ENCODE measurements at places on chromosomes 4 and X.

DNA sequence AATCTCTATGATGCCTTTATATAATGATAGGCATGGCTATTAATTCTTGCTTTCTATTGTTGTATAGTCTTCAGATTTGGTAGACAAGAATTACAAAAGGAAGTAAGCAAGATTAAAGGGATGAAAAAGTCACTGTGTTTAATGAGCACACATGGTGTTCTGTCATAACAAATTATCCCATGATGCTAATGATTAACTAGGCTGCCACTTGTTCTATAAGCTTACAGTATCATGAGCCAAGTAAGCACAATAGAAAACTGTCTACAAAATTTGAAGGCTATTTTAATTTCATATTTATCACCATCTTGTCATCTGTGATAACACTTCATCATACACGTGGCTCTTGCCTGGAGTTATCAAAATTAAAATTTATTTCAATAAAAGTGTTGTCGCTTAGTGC is 466.7 kb downstream of the GASK1B start:
- DNase-seq, result no peak

DNA sequence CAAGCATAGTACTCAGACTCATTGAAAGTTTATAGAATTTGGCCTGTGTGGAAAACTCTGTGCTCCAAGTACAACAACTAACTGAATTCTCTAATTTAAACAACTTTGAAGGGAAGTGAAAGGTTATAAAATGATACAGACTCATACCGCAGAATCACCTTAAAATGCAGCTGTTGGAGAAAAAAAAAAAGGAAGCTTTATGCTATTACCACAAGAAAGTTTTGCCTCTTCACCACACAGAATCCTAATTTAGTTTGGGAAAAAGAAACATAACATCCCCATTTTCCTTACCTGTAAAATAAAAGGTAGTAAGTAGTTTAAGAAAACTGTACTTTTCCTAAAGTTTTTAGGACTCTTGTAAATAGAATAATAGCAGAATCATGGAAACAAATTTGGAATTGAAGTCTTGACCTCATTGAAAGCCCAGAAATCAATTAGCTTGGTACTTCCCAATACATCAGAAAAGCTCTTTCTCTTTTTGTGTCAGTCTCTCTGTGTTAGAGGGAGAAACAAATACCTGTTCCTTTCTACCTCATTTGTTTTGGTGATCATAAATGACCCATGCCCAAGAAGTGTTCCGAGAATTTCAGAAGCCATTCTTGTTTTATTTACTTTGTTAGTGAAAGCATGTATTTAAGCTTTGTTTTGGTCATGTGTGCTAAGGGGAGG is 78.8 kb downstream of the NFKB1 start:
- no peak for DNase-seq

GRCh38 chr4:112296949-112297880 is at the start of gene ALPK1:
Gene ALPK1 (plus strand): TSS chr4:112297369.
- no peak for DNase-seq

DNA sequence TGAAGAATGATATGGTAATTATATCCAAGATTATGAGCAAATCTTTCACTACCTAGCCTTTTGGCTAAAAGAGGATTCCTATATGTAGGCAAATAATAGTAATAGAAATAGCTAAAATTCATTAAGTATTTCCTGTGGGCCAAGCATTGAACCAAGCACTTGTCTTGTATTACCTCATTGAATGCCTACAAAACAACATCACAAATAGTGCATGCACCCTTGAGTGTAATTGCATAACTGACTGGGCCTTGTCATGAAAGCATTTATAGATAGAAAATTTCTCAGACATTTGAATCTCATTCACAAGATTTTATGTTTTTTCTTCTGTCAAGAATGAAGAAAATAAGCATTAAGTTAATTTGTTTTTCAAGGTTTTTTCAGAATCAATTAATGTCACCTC is 3.9 kb upstream of the HPGDS start:
- no peak for DNase-seq

- DNase-seq, result no peak
Observed at GRCh38 chr4:121307445-121308327, 73.1 kb downstream of the QRFPR start.

DNA sequence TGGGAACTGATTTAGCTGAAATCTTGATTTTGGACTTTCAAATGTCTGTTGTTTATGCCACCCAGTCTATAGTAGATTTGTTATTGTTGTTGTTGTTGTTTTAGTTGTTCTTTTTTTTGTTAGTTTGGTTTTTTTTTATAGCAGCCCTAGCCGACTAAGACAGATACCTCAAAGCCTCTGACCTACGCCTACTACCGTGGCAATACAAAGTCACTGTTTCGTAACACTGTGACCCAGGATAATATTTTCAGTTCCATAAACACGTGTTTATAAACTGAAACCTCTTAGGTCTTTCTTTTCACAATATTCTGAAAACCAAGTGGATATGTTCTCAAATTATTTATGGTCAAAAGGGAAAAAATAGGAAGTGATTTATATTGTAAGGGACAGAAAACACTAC is 32.8 kb downstream of the VCX2 start:
- no peak for DNase-seq

DNA sequence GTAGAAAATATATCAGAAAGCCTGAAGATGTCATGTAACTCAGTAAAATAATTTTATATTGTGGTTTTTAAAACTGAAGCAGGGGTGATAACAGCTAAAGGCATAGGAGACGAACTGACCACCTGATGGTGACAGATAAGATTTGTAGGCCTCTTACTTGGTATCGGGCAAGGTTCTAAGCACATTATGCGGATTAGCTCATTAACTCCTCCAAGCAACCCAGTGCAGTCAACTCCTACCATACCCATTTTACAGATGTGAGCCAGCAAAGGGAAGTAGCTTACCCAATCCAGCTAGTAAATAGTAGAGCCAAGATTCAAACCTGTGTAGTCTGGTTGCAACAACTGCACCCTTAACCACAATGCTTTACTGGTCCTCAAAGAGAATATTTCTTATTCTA is 62.1 kb downstream of the CC2D2A start:
- no peak for DNase-seq

DNA sequence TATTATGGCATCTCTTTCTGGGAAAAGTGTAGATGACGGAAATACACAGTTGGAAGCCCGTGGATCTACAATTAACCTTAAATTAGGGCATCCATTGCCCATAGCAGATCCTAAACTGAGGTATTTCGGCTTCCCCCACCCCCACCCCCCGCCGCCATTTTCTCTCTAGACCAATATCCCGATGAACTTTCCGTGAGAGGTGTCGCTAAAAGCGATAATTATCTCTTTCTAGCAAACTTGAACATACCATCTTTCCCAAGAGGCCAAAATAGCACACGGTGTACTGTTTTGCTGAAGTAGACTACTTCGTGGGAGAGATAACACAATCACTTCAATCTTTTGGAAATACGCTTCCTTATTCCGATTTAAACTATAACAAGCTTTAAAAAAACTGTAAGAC is 554 bp downstream of the KLHL15 start:
- no peak for DNase-seq

- no peak for DNase-seq
Observed at GRCh38 chr4:45484740-45485139, 639.1 kb downstream of the GABRG1 start.

DNA sequence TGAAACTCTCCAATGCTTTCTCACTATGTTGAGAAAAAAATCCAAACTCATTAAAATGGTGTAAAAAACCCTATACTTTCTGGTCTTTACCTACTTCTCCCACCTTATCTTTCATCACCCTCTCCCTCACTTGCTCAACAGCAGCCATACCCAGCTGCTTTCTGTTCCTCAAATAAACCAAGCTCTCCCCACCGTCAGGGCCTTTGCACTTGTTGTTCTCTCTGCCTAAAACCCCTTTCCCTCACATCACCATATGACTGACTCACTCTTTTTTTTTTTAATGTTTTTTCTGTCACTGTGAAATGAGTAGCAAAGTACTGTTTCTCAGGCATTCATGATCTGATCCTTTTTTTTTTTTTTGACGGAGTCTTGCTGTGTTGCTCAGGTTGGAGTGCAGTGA is 122.3 kb upstream of the TMEM164 start:
- DNase-seq, result no peak

GRCh38 chr4:188092824-188093223 is 16.6 kb downstream of the TRIML2 start:
- DNase-seq, result no peak

GRCh38 chrX:132165651-132166050 is 37.8 kb upstream of the FRMD7 start:
- DNase-seq, result no peak

Data from stimulated activated CD8-positive, alpha-beta memory T cell treated with anti-CD3 and anti-CD28 coated beads, Interleukin-4, amount 100 ng/mL, for 1 hour (primary cell).